Glutamatergic neuron (in vitro differentiated cells): ENCODE measurements at places on chromosomes 4 and X. TPM values are rescaled to one million over a fixed set of nuclear protein-coding genes. Genes with fewer than 3 reads are reported as not detected.

UCHL1 gene
- total RNA-seq: 1,012 TPM

QRFPR gene
- not detected for total RNA-seq

ALAS2 gene
- total RNA-seq: not detected

TMPRSS11F gene
- total RNA-seq: not detected

ASMT gene
- total RNA-seq: not detected

RNF150 gene
- total RNA-seq: 23.3 TPM

SPANXB1 gene
- not detected for total RNA-seq

BEND2 gene
- total RNA-seq: not detected

TFDP3 gene
- not detected for total RNA-seq

TREX2 gene
- total RNA-seq: 0.29 TPM

DCAF16 gene
- total RNA-seq: 39.5 TPM

SPIN3 gene
- total RNA-seq: 33.1 TPM

SHOX gene
- 0.22 TPM for total RNA-seq

DNA sequence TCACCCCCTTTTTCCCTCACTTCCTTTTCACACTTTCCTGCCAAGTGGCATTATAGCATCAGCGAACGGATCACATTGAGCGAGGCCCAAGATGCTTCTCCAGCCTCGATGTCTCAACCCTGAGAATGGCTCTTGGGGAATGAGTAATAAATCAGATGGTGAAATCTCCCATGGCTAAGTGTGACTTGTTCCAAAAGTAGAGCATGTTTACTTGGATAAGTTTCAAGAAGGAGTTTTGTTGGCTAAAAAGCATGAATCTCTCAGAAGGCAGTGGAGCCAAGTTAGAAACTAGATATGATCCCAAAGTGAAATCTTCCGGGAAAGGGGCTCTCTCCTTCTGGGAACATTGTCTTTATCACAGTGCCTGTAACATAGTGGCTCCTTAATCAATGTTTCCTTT, 316.3 kb downstream of the CAMK2D start:
- no peak overlapping the region for H3K27ac ChIP-seq
- H3K4me1 ChIP-seq: peaks cover under 1% of the 10 kb centered on the region
- no peaks in the 10 kb centered on the region for H3K36me3 ChIP-seq
- H3K27me3 ChIP-seq: no peaks in the 10 kb centered on the region

DNA sequence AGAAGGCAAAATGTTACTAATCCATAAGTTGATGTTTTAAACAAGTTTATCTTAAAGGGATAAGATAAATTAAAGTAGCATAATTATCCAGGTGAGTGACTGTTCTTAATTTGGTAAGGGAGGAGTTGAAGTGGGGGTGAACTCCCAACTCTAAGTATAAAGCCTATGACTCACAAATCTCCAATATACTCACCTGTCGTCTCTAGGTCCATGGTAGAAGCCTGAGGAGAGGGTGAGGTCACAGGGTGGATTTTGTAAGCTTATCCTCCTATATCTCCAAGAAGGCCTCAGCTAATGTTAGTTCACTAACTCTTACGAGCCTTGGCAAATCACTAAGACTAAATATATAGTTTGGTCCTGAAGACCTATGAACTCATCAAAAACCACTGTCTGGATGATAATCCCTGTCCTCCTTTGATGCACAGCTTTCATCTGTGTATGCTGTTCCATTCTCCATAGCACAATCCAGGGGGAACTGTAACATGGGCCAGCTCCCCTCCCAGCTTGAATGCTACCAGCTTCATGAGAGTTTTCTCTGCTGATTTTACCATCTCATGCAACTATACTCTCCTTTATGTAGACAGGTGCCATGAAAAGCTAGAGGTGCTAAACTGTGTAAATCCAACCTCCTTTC, 158.7 kb downstream of the BTC start:
- no peaks in the 10 kb centered on the region for H3K27me3 ChIP-seq
- H3K4me3 ChIP-seq: no peak overlapping the region
- no peaks in the 10 kb centered on the region for H3K4me1 ChIP-seq
- no peak for DNase-seq
- no peaks in the 10 kb centered on the region for H3K36me3 ChIP-seq
- no peak overlapping the region for H3K27ac ChIP-seq

DNA sequence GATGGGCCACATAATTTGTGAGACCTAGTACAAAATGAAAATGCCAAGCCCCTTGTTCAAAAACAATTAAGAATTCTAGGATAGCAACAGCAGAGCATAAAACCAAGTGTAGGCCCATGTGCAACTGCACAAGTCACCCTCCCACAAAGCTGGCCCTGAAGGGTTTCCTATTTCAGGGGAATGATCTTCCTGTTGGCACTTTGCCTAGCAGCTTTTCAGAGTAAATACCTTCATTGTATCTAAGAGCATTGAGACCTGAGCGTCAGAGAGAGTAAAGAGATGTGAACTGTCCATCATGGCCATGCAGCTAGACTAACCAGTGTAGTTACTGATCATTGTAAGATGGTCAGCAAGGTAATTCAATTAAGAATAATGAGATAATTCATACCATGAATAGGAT, 113.6 kb downstream of the CNKSR2 start:
- H3K36me3 ChIP-seq: no peaks in the 10 kb centered on the region
- no peak for DNase-seq
- H3K27ac ChIP-seq: no peak overlapping the region
- no peaks in the 10 kb centered on the region for H3K4me1 ChIP-seq
- no peak overlapping the region for H3K4me3 ChIP-seq

GRCh38 chrX:33589316-33589715, 378.0 kb upstream of the DMD start:
- no peaks in the 10 kb centered on the region for H3K27me3 ChIP-seq
- no peak overlapping the region for H3K4me3 ChIP-seq
- no peak for DNase-seq
- H3K4me1 ChIP-seq: peaks cover 13% of the 10 kb centered on the region
- H3K27ac ChIP-seq: peak overlapping the region; percentile 43

- peaks cover under 1% of the 10 kb centered on the region for H3K4me1 ChIP-seq
- no peak for DNase-seq
- H3K27me3 ChIP-seq: no peaks in the 10 kb centered on the region
- peaks cover 10% of the 10 kb centered on the region for H3K36me3 ChIP-seq
- H3K27ac ChIP-seq: no peak overlapping the region
Measured at GRCh38 chr4:138602664-138603063, 360.5 kb upstream of the SLC7A11 start.

DNA sequence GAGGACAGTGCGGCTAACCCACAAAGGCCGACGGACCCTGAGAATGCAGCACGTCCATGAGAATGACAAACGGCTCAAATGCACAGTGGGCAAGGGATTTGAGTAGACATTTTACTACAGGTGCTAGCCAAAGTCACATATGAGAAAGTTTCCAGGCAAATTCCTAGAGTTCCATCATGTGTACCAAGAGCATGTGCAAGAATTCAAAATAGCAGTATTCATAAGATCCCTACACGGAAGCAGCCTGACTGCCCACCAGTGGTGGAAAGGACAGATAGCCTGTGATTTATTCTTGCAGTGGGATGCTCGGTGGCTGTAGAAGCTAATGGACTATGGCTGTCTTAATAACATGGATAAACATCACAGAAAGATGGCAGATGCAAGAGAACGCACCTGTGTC, 68.0 kb downstream of the RGS12 start:
- no peak overlapping the region for H3K27ac ChIP-seq
- H3K4me1 ChIP-seq: peaks cover 22% of the 10 kb centered on the region
- H3K4me3 ChIP-seq: no peak overlapping the region
- no peaks in the 10 kb centered on the region for H3K36me3 ChIP-seq

- no peak for DNase-seq
- H3K36me3 ChIP-seq: no peaks in the 10 kb centered on the region
- peaks cover 5% of the 10 kb centered on the region for H3K4me1 ChIP-seq
- no peak overlapping the region for H3K4me3 ChIP-seq
Measured at GRCh38 chrX:1023676-1024075, 188.8 kb downstream of the CRLF2 start.

GRCh38 chrX:47662144-47662657, 3.2 kb upstream of the UXT start:
- no peaks in the 10 kb centered on the region for H3K4me1 ChIP-seq
- DNase-seq: no peak
- H3K4me3 ChIP-seq: no peak overlapping the region
- no peak overlapping the region for H3K27ac ChIP-seq
- no peaks in the 10 kb centered on the region for H3K36me3 ChIP-seq
- H3K27me3 ChIP-seq: no peaks in the 10 kb centered on the region

DNA sequence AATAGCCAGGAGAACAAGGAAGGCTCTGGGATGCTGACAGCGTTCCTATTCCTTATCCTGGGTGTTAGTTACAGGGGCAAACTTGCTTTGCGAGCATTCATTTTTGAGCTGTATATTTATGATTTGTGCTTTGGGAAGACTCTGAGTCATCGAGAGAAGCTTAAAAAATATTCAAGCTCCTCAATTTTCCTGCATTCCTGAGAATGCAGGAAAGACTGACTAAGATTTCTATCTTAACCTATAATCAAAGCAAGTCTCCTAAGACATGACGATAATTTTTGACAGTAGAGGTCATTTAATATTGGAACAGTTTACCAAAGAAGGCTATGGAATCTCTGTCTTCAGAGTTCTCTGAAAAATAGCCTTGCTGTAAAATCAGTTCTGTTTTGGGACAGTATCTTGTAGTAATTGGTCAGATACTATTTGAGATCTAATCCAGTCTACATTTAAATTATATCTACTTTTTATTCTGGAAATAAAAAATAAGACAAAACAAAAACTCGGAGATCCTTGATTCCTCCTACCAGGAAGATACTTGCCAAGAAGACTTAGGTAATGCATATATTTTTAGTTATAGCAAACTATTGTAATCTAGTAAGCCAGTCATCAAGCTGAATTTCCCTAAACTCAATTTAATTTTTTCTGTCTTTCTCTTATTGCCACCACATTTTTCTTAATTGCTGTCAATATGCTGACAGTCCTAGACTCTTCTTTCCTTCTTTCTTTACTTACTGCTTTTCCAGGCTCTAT, 31.7 kb downstream of the BBS12 start:
- no peaks in the 10 kb centered on the region for H3K36me3 ChIP-seq
- no peaks in the 10 kb centered on the region for H3K4me1 ChIP-seq
- DNase-seq: no peak
- H3K27ac ChIP-seq: no peak overlapping the region
- H3K27me3 ChIP-seq: no peaks in the 10 kb centered on the region

GRCh38 chr4:123298801-123299200, 97.8 kb upstream of the SPRY1 start:
- peaks cover 1% of the 10 kb centered on the region for H3K27me3 ChIP-seq
- no peaks in the 10 kb centered on the region for H3K36me3 ChIP-seq
- H3K27ac ChIP-seq: no peak overlapping the region
- no peak overlapping the region for H3K4me3 ChIP-seq
- H3K4me1 ChIP-seq: peaks cover 12% of the 10 kb centered on the region

GRCh38 chr4:62711575-62711974, 1511.4 kb downstream of the ADGRL3 start:
- H3K4me1 ChIP-seq: peaks cover 2% of the 10 kb centered on the region
- no peaks in the 10 kb centered on the region for H3K27me3 ChIP-seq
- no peak overlapping the region for H3K4me3 ChIP-seq
- H3K36me3 ChIP-seq: no peaks in the 10 kb centered on the region

DNA sequence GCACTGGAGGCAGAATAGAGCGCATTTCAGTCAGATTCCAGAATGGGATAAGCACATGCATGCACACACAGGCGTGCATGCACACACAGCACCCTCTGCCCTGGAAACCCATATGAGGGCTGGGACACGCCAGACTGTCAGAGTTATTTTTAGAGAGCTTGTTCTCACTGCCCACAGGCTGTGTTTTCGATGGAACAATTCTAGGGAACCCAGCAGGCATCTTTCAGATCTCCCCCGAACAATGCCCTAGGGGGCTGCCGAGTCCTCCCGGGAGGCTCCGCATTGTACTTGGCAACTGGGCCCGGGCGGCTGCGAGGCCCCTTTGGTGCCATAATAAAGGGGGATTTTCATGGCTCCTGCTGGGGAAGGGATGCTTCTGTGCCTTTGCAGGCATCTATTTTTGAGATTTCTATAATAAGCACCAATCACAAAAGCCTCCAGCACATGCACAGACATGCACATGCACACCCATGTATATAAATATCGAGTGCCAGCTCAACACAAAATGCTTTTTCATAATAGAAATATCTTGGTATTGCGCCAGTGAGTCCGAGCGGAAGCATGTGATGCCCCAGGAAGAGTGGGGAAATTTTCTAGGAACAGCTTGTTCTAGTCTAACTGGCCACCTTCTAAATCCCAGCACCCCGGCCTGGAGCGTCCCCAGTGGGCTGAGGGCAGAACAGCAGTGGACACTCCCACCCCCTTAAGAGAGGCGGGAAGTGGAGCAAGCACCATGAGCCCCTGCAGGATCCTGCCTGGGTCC, 88.5 kb downstream of the PHKA2 start:
- no peak overlapping the region for H3K4me3 ChIP-seq
- H3K4me1 ChIP-seq: peaks cover 24% of the 10 kb centered on the region
- no peaks in the 10 kb centered on the region for H3K27me3 ChIP-seq
- H3K27ac ChIP-seq: no peak overlapping the region

- no peaks in the 10 kb centered on the region for H3K4me1 ChIP-seq
- no peak overlapping the region for H3K4me3 ChIP-seq
- H3K27ac ChIP-seq: no peak overlapping the region
Measured at GRCh38 chrX:14670819-14671218, 141.5 kb downstream of the GLRA2 start.

GRCh38 chr4:41967392-41967791, 14.2 kb upstream of the DCAF4L1 start:
- DNase-seq: no peak
- H3K4me3 ChIP-seq: no peak overlapping the region
- no peak overlapping the region for H3K27ac ChIP-seq

GRCh38 chr4:142091691-142092182, 455.4 kb downstream of the IL15 start:
- no peak for DNase-seq
- H3K36me3 ChIP-seq: no peaks in the 10 kb centered on the region
- H3K4me1 ChIP-seq: no peaks in the 10 kb centered on the region
- no peak overlapping the region for H3K4me3 ChIP-seq
- no peak overlapping the region for H3K27ac ChIP-seq

- H3K27ac ChIP-seq: no peak overlapping the region
- no peaks in the 10 kb centered on the region for H3K36me3 ChIP-seq
- no peak for DNase-seq
- no peak overlapping the region for H3K4me3 ChIP-seq
Measured at GRCh38 chr4:152095701-152096070, 334.9 kb upstream of the GATB start.

- no peak for DNase-seq
- H3K4me1 ChIP-seq: no peaks in the 10 kb centered on the region
- H3K36me3 ChIP-seq: no peaks in the 10 kb centered on the region
- peaks cover 2% of the 10 kb centered on the region for H3K27me3 ChIP-seq
- H3K4me3 ChIP-seq: no peak overlapping the region
- no peak overlapping the region for H3K27ac ChIP-seq
Measured at GRCh38 chr4:73762409-73762808, 22.0 kb downstream of the CXCL8 start.

GRCh38 chr4:35252071-35252470, 992.2 kb downstream of the ARAP2 start:
- DNase-seq: no peak
- H3K4me1 ChIP-seq: peaks cover 3% of the 10 kb centered on the region
- H3K4me3 ChIP-seq: no peak overlapping the region
- H3K27me3 ChIP-seq: no peaks in the 10 kb centered on the region
- H3K36me3 ChIP-seq: no peaks in the 10 kb centered on the region
- no peak overlapping the region for H3K27ac ChIP-seq

DNA sequence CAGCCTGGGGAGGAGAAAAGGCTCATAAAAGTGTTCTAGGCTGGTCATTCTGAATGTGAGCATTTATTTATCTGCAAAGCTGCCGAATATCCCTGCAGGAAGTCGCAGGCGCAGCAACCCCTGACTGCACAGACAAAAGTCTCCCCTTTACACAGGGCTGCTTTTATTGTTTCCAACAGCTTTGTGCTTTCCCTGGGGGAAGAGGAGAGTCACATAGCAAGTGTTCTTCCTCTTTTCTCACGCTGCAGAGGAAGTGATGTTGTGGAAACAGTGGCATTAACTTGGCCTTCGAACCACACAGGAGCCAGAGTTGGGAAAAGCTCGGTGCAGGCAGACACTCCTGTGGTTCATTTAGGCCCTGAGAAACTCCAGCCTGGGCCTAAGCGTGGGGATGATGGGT, 81.5 kb upstream of the BCOR start:
- no peaks in the 10 kb centered on the region for H3K36me3 ChIP-seq
- H3K4me3 ChIP-seq: no peak overlapping the region
- no peak overlapping the region for H3K27ac ChIP-seq
- H3K27me3 ChIP-seq: peaks cover 1% of the 10 kb centered on the region
